ENCODE measurements at places on chromosomes 2 and 18.

- no peak for DNase-seq
Observed at GRCh38 chr18:79394534-79395307, 1.0 kb upstream of the NFATC1 start.

- no peak for DNase-seq
Observed at GRCh38 chr2:227383686-227384085, 4.1 kb downstream of the SCYGR1 start.

DNA sequence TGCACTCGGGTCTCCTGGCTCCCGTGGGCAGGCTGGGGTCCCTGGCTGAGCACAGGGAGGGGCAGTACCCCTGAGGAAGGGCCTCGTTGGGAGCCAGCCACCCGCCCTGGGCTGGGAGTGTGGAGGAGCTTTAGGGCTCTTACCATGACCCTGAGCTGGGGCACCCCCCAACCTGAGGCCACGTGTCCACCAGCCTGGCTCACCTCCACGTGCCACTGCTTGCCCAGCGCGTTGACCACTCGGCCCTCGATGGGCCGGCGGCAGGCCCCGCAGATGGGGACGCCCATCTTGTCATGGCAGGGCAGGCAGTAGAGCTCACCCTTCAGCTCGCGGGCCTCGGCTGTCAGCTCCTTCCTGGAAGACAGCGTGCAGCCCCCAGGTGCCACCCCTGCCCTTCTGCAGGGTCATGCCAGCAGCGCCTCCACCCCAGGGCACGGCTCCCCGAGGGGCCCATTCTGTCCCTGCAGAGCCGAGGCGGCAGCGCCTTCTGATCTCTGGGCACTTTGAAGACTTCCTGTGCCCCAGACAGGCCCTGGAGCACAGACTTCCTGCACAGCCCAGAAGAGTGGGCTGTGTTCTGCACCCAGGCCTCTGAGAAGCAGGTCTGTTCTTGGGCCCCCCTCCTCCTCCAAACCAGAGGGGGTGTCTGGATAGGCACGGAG lies 4.0 kb upstream of the GPR17 start:
- DNase-seq: no peak

GRCh38 chr18:3391704-3392466 lies 58.1 kb upstream of the TGIF1 start:
- no peak for DNase-seq

DNA sequence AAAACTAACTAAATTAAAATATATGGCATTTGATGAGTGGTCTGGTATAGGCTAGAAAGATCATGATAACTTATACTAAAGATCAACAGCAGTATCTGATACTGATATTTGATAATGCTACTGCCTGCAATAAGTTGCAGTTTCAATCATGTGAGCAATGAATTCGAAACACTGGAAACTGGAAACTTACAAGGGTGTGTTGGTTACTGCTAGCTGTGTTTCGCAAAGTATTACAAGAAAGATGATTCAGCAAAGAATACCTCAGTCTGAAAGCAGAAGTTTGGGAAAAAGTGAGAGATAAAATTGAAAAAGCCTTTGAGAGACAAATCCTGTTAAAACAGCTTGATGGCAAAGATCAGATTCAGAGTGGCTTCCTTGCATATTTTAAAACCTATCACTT lies 294.5 kb downstream of the CCDC178 start:
- DNase-seq: no peak

DNA sequence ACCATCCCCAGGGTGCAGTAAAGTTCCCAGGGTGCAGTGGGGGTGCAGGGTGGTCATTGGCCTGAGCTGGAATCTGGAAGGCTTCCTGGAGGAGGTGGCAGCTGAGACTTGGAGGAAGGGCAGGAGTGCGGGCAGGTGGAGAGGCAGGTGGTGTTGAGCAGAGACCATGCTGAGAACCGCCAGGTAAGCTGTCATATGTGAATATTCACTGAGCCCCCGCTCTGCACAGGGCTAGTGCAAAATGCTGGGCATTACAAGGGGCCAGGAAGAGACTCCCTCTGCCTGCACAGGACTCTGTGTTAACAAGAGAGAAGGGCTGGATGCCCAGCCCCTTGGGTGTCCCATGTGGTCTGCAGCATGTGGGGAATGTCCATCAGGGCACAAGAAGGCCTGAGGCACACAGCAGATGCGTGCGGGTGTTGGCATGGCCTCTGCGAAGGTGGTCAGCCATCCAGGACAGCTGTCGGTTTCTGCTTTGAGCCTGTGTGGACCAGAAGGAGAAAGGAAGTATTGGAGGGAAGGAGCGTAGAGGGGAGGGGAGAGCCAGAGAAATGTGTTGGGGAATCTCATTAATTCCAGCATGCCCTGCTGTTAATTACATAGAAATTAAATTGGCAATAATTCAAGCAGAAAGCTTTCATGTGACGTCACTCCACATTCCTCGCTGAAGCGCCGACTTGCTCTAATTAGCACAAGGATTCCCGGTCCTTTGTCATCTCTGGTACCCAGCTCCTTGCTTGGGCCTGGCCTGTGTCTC lies 62.8 kb upstream of the OTOS start:
- DNase-seq: no peak

- no peak for DNase-seq
Observed at GRCh38 chr18:50578030-50578429, 18.1 kb downstream of the MAPK4 start.

GRCh38 chr18:22115573-22115972 lies 53.8 kb upstream of the GATA6 start:
- no peak for DNase-seq

- no peak for DNase-seq
Observed at GRCh38 chr18:45361125-45361851, 254.0 kb upstream of the SLC14A2 start.

- no peak for DNase-seq
Observed at GRCh38 chr2:232352511-232353091, 25.9 kb upstream of the ALPP start.

DNA sequence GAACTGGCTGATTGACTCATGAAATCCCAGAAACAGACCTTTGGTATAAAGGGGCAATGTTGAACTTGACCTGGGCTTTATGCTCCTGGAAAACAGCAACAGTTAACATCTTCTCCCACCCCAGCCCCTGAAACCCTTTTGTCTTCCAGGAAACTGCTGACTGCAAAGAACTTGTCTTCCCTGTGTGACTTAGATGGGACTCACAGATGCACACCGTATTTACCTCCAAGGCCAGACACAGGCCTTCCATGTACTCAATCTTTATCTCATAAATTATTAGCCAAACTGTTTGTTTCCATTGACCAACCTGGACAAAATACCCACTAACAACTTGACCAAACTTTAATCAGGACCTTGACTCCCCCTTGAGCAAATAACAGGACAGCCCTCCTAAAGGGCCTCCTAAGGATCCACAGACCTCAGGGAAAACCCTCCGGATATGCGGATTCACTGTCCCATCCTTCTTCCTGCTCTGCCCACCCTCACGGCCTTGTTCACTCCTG lies 36.3 kb downstream of the PIEZO2 start:
- DNase-seq: no peak

- DNase-seq: no peak
Observed at GRCh38 chr2:102837626-102838198, 75.9 kb downstream of the TMEM182 start.

DNA sequence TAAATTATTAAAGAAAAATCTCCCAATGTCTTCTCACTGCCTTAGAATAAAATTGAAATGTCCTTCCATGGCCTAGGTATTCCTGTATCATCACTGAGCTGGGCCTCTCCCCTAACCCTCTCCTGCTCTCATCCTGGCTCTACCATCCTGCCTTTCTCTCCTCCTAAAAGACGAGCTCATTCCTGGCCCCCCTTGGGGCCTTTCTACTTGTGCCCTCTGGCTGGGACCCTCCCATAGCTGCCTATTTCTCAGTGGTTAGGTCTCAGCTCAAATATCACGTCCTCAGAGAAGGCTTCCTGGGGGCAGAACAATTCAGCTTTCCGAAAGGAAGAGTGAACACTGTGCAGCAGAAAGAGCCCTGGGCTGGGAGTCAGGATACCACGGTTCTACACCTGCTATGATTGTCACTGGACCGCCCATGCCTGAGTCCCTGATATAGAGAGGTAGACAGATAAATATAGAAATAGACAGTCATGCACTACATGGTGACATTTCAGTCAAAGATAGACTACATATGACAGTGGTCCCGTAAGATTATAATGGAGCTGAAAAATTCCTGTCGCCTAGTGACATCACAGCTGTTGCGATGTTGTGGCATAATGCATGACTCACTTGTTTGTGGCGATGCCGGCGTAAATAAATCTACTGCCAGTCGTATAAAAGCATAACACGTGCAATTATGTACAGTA lies 9.4 kb downstream of the DNPEP start:
- no peak for DNase-seq

DNA sequence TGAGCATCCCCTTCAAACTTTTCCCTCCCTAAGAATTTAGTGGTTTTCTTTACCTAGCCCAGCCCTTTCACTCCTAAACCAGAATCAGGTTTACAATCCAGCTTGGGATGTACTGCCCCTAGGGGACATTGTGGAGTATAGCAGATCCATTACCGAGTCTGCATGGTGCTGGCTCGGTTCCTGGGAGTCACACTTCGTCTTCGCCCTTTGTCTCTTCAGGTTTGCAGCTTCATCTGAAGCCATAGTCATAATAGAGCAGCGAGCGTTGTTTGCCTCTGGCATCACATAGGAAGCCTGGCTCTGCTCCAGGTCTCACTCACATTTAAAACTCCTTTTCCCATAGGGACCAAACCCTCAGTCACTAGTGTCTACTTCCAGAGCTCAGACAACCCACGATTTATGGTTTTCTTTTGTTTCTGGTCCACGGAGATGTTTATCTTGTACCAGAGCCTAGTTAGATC lies 16.8 kb upstream of the LYPD6 start:
- no peak for DNase-seq

GRCh38 chr18:23779696-23780303 lies 90.5 kb downstream of the LAMA3 start:
- no peak for DNase-seq

DNA sequence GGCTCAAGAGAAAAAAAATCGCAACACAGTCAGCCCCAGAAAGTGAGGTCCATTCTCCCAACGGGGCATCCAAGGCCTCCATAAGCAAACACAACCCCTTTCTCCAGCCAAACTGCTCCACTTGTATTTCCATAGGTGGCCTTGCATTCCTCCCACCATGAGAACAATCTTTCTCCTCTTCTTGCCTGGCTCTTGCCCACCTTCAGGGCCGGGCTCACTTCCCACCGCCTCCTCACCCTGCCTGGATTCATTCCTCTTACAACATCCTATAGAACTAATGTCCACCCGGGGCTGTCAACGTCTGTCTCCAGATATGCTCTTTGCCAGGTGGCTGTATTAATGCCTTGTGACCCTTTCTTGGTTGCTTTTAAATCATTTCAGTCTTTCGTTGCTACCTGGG lies 124.5 kb downstream of the SMAD7 start:
- no peak for DNase-seq

GRCh38 chr18:830315-830901 lies 18.4 kb upstream of the YES1 start:
- no peak for DNase-seq
